Stimulated activated naive CD8-positive, alpha-beta T cell treated with anti-CD3 and anti-CD28 coated beads, Interleukin-15, amount 100 ng/mL, for 72 hours (primary cell): ENCODE measurements at places on chromosomes 5 and 9.
A peak's percentile ranks its signal among the peaks of the same experiment; 100 is the strongest.

- no peak for DNase-seq
Observed at GRCh38 chr9:80378669-80379293, 807.0 kb downstream of the TLE4 start.

GRCh38 chr9:129777769-129778130, 24.9 kb upstream of the PTGES start:
- no peak for DNase-seq

GRCh38 chr5:178241688-178242231, 9.2 kb upstream of the PHYKPL start:
- DNase-seq: peak; percentile 32

- no peak for DNase-seq
Observed at GRCh38 chr5:95996904-95997723, 35.5 kb upstream of the ELL2 start.

GRCh38 chr5:158133369-158133768, 274.4 kb upstream of the CLINT1 start:
- DNase-seq: no peak

GRCh38 chr5:172076761-172077244, 70.4 kb upstream of the FBXW11 start:
- no peak for DNase-seq

DNA sequence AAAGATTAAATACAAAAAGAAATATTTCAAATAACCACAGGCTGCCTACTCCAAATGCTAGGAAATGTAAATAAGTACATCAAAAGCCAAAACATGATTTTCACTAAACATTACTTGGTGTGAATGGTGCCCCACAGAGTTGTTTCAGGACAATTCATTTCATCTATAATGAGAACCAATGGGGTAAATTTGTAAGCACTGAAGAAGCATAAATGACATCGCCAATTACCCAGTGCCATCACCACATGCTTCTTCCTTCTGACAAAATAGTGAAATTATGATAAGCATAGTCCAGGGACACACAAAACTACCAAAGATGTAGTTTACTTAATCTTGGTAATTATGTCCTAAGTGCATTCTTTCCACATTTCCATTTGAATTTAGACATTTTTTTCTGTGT, 510.4 kb upstream of the TYRP1 start:
- DNase-seq: no peak

GRCh38 chr9:129650680-129651235, 8.8 kb upstream of the ASB6 start:
- no peak for DNase-seq

- no peak for DNase-seq
Observed at GRCh38 chr9:91946196-91946595, 3.8 kb downstream of the ROR2 start.
